ENCODE measurements at places on chromosomes 12 and 14.

DNA sequence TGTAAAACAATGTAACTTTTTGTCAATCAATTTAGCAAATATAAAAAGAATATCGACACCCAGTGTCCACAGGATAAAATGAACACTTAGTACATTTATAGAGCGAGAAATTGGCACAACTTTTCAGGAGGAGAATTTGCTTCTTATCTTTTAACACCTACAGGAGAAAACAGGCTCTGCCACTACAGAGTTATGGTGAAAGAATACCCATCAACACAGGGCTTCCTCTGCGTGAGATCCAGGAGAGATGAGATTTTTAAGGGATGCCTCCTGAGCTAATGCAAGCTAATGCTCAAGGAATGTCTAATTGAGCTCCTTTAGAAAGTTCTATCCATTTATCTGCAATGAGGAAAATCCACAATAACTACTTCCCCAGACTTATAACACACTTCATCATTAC is 7.8 kb downstream of the TBPL2 start:
- DNase-seq: no peak

GRCh38 chr14:99549684-99550083 is 54.3 kb downstream of the CCDC85C start:
- DNase-seq: no peak

DNA sequence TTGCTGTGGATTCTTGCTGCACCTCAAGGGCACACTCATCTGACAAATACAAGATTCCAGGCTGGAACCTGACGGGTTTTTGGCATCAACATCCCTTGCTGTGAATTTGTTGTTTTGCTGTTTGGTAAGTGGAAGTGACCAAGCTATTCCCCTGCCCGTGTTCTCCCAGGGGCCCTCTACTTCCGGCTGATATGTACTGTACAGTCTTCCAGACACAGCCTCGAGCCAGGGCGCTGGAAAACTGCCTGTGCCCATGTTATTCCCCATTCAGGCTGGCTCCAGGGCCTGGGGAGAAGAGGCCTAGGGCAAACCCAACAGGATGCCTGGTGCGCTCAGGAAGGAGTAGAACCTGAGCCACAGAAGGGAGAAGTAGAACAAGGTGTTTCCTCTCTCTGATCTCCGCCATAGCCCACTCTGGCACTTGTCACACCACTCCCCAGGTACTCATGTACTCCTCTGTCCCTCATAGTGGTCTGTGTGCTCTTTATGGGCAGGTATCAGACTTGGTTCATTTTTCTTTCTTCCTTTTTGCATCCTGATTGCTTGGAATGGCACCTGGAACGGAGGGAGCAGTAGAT is 67.8 kb upstream of the LTA4H start:
- DNase-seq: no peak

GRCh38 chr12:104751594-104751993 is 206.5 kb downstream of the SLC41A2 start:
- DNase-seq: no peak

- DNase-seq: no peak
Observed at GRCh38 chr12:114961491-114961890, 277.5 kb upstream of the TBX3 start.

- no peak for DNase-seq
Observed at GRCh38 chr14:53955671-53956426, 776 bp downstream of the BMP4 start.
